ENCODE measurements at places on chromosomes 12 and 14.

DNA sequence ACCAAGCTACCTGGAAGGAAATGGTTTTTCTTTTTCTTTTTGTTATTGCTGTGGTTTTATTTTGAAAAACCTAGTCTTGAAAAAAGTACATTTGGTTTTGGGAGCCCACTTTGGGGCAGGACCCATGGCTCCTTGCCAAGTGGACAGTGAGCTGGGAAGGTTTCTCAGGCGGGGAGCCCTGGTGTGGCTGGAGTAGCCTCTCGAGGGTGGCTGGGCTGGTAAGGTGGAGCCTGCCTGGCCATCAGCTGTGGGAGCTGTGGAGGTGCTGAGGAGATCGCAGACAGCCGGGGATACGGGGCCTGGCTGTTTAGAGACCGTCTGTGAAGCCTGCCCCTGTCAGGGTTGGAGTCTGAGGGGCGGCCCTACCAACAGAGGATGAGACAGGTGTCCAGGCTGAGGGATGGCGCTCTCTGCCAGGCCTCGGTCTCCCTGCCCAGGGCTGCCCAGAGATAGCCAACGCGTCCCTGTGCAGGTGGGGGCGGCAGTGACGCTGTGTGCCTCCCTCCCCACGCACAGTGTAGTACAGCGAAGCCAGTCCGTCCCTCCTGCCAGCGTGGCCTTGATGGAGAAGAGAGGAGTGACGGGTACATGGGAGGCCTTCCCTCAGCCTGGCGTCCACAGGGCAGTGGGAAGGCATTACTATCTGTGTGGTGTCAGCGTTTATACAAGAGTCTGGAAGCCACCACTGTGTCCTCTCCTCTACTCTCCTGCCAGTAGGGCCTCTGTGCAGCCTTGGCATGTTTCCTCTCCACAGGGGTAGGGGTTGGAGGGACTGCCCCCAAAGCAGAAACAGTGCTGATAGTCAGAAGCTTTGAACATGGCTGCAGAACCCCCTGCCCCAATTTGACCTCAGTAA, 5.9 kb downstream of the RIN3 start:
- DNase-seq = no peak

DNA sequence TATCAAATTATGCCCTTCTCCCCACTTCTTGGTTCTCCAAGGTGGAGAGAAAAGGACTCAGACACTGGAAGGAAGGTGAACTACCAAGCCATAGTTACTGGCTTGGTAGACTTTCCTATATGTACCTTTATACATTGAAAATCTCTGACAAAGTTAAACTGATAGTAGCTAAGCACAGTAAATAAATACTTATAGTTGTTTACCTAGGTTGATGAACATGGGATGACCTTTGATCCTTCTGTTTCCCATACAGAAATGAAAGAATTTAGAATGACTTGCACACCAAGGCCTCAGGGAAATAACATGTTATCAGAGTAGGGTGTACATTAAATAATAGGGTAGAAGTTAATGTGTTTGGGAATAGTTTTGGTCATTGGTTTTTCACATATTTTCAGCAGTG, 6.7 kb downstream of the ARHGAP5 start:
- DNase-seq = no peak

GRCh38 chr12:6276956-6277620, 33.4 kb upstream of the PLEKHG6 start:
- DNase-seq = no peak

GRCh38 chr12:15256761-15257160, 35.5 kb upstream of the RERG start:
- no peak for DNase-seq

DNA sequence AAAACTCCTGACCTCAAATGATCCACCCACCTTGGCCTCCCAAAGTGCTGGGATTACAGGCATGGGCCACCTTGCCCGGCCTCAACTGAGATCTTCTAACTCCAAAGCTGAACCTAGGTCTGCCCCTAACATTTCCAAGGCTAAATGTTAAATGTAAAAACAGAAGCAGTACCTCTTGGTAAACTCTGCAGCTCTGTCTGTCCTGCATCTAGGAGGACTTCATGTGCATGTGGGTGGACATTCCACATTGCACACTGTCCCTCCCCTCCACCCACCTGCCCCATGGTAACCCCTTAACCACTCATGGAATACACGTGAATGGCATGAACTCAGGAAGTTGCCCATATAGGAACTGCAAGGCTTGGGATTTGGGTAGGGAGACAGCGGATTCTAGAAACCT, 33.1 kb downstream of the SNX6 start:
- no peak for DNase-seq

GRCh38 chr12:74985986-74986319, 223.7 kb downstream of the KCNC2 start:
- DNase-seq = no peak

GRCh38 chr12:85575120-85576096, 260.8 kb downstream of the RASSF9 start:
- DNase-seq = no peak

- no peak for DNase-seq
These were observed 70.7 kb downstream of the BBS10 start for GRCh38 chr12:76277480-76277879.

DNA sequence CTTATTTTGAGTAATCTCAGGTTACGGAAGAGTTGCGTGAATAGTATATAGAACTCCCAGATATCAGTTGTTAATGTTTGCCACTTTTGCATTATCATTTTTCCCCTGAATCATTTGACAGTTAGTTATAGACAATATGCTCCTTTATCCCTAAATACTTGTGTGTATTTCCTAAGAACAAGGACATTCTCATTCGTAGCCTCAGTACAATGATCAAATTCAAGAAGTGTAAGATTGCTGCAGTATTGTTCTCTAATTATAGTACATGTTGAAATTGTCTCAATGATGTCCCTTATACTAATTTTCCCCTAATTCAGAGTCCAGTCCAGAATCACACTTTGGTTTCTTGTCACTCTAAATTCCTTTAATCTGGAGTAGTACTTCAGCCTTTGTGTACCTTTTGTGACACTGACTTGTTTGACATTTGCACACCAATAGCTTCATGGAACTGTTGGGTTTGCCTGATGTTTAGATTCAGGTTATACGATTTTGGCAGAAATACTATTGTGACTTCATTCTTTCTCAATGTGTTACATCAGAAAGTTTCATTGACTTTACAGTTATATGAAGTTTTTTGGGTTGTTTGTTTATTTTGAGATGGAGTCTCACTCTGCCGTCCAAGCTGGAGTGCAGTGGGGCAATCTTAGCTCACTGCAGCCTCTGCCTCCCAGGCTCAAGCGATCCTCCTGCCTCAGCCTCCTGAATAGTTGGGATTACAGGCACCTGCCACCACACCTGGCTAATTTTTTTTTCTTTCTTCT, 13.1 kb downstream of the DYNC1H1 start:
- DNase-seq = no peak

- no peak for DNase-seq
These were observed 126.6 kb downstream of the CHST11 start for GRCh38 chr12:104583301-104583700.

DNA sequence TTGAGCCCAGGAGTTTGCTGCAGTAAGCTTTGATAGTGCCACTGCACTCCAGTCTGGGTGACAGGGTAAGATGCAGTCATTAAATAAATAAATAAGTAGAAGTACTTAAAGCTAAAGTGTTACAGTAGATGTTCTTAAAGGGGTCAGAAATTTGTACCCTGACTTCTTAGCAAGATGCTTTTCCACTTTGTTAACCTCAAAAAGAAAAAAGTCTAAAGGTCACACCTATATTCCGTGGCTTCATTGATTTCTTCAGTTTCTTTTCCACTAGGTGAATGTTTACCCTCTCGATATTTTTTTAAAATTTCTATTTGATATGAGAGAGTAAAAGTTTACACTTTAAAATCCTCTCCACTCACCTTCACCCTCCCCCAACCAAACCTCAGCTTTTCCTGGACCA, 64.3 kb upstream of the PLEKHA5 start:
- no peak for DNase-seq

DNA sequence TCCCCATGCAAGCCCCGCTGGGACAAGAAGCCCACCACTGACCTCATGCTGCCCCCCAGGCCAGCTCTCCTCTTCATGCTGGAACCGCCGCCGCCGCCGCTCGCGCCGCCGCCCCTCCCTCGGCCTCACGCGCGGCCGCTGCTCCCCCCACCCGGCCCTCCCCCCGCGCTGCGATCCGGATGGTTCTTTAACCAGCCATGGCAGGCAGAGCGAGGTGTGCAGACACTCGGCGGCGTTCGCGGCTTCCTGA, at the start of gene DCAF5:
Gene DCAF5, minus strand, starts transcription at position 218 of the 250 bp plus-strand sequence. Its CDS starts 141 bp downstream, at position 77.
- DNase-seq = peak; percentile 81

DNA sequence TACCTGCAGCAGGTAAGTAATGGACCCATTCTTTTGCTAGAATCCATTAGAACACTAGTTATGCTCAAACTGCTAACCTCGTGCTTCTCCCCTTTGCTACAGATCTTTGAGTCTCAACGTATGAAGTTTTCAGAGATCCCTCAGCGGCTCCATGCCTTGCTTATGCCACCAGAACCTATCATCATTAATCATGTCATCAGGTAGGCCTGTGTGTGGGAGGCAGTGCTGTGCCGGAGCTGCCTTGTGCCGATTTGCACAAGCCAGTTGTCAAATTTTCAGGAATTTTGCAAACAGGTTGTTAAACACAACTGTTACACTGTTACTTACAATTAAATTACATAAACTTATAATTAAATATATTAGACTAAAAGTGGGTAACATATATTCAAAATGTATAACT, 5.2 kb downstream of the SMARCD1 start:
- DNase-seq = no peak

DNA sequence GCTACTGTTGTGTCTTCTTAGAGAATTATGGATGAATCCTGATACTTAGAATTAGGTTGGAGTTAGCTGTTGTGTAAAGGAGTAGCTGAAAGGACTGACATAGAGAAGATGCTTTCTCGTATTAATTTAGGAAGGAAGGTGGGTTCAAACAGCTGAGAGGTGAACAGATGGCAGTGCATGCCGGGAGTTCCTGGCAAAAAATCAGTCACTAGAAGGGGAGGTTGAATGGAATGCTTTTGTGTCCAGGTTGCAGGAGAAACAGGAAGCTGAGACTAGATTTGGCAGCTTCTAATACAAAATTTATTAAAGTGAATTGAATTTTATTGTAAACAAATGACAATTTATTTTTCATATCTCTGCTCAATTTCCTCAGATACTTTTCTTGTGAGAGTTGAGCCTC, 70.8 kb downstream of the BTG1 start:
- DNase-seq = no peak

DNA sequence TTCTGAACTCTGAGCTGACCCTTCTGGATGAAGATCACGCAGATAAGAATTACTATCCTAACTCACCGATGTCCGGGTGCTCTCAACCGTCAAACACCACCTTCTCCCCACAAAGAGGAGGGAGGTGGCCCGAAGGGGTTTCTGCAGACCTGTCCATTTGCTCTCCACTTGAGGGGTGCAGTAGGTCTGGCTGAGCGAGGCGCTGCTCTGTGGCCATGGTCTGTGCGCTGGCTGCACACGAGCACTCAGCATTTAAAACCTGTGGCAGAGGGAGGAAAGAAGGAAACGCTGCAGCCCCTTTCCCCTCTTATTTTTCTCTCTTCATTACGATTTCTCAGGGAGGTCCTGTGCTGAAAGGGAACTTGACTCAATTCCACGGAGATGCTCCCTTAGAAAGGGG, 1.5 kb upstream of the HOXC13 start:
- DNase-seq = no peak

DNA sequence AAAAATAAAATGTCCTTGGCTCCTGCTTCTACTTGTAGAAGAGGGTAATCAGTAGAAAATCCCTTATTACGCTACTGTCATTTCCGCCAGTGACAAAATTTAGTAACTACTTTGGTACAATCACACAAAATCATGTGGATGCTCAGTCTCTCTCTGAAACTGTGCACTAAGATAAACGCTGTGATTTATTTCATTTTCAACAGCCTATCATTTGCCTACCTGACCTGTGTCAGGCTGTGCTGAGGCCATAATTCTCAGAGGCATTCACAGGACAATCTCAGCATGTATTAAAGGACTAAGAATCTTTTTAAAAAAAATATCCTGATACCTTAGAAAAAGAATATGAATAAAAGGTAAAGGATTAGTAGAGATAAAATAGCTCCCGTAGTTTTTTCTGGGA, 226.0 kb downstream of the RASSF9 start:
- no peak for DNase-seq

DNA sequence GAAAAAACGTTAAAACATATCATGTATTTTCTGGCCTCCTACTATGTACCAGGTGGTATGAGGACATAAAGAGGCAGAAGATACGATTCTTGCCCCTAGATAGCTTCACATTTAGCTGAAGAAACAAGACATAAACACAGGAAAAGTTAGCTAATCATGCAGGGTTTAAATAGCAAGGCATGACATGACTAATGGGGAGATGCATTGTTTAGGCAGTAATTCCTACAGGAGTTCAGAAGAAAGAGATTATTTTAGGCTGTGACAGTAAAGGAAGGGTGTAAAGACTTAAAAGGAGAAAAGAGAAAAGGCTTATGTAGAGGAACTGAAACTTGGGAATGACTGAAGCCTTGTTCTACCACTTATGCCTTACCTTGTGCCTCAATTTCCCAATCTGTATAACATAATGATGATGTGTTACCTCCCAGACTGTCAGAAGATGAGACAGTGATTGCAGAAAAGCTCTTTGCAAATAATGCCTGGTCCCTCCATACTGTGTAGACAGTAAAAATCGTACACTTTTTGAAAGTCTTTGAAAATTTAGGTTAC, 44.4 kb downstream of the PRKCH start:
- no peak for DNase-seq

GRCh38 chr14:52071675-52072074, 2.8 kb upstream of the NID2 start:
- DNase-seq = no peak

DNA sequence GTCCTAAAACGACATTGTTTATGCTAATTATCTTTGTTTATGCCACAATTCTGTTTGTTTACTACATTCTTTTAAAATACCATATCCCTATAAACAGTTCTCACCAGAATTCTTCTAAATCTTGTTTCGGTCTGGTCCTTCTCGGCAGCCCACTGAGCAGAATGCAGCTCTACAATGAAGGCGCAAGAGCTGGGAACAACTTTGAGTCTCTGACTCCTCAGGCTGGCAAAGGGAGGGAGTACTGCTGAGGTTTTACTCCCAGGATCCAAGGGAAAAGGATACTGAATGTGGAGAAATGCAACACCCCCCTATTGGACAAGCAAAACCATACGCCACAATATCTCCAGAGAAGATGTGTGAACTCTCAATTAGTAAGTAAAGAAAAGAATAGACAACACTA, 5.4 kb downstream of the SOX5 start:
- DNase-seq = no peak

DNA sequence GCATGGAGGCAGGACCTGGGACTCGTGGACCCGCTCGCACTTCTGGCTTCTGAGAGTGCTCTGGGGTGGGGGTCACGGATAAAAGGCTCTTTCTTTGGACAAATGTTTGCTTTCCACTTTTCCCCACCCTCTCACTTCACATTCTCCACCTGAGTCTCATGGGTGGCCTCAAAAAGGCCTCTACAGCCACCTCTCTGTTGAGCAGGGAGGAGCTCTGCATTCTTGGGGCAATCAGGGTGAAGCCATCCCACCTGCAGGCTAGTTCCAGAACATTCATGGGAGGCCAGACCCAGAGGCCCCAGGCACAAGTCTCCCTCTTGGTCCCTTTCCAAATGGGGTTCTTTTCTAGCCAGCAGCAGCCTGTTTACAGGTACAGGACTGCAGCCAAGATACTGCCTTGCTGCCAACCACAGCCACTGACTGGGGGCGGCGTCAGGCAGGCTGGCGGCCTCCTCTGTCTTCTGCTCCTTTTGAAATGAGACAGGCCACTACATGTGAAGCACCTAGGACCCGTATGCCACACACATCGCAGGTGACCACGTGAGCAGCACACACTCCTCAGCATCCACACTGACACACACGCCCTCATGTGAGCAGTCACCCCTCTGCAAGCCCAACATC, 18.2 kb upstream of the CEBPE start:
- DNase-seq = no peak

Data from stimulated activated CD4-positive, alpha-beta T cell treated with anti-CD3 and anti-CD28 coated beads, Interleukin-1b, Interleukin-23, amount 100 ng/mL, for 1 hour (primary cell).